ENCODE measurements at places on chromosomes 11 and 22.

DNA sequence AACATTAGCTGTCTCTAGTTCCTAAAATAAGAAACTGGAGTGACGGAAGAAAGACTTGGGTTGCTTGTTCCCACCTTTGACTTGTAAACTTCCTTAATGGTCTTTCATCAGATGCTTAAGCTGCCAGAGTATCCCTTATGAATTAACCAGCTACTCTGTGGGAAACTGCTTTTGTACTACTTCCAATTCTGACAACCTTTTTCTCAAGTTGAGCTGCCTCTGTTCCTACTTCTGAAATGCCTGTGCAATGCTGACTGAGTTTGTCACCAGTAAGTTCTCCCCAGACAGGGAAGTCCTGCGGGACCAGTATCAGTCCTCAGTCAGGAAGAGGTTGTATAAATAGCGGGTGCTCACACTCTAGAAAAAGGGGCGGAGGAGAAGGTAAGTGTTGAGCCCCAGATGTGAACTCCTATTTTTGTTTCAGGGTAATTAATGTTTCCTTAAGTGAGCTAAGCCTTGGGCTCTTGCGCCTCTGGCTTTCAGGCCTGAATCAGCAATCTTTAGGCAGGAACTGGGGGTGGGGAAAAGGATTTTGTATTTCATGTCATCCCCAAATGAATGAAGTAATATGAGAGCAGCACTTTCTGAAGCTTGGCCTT lies 67.2 kb downstream of the CECR2 start:
- no peak for DNase-seq

- DNase-seq = no peak
Observed at GRCh38 chr11:68372625-68373024, 60.2 kb downstream of the LRP5 start.

DNA sequence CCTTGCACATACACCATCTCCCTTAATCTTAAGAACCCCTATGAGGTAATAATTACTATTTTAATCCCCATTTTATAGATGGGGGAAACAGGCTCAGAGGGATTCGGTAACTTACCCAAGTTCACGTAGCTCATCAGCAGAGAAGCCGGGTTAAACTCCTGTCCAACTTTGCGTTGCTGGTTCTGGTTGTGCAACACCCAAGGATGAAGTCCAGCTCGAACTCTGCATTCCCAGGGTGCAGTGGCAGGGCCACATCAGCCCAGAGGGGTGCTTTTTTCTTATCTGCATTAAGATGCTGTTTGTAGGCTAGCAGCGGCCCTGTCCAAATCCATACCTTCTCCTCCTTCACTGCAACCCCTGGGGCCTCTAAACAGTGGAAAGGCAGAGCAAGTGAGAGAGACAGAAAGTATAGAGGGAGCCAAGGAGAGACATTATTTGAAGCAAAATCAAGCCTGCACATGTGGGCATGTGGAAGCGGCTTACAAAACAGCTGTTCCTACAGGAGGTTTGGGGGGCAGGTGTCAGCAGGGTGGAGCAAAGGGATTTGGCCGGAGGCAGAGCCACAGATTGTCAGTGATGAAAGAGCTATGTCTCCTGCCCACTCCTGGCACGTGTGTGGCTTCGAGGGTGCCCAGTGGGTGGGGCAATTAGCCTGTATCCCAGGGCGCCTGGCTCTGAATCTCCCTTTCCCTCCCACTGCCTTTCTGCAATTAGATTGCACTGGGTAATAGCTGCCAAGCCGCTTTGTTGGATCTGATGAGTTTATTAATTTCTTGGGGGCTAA lies 129.5 kb upstream of the TBCEL start:
- DNase-seq = no peak

GRCh38 chr11:46250745-46251052 lies 26.8 kb upstream of the CREB3L1 start:
- DNase-seq = no peak

- no peak for DNase-seq
Observed at GRCh38 chr11:123316003-123316402, 114.1 kb upstream of the GRAMD1B start.

GRCh38 chr11:71330996-71331395 lies 78.6 kb upstream of the SHANK2 start:
- no peak for DNase-seq

GRCh38 chr11:33802194-33802950 lies 28.1 kb upstream of the FBXO3 start:
- peak; percentile 52 for DNase-seq

DNA sequence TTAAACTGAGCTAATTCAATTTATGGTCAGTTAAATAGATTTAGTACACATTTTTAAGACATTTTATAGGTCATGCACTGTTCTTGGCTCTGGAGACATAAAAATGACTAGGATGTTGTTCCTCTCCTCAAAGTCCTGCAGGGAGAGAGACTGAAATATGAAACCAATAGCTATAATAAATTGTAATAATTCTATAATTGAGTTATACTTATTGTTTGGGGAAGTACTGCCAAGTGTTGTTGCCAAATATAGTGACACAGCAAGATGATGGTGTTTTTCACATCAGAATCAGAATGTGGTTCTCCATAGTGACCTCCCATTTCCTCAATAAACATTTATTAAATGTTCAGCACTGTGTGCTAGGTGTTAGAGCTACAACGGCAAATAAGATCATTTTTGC lies 470.6 kb downstream of the NTM start:
- no peak for DNase-seq

GRCh38 chr11:108565653-108566052 lies 27.9 kb downstream of the EXPH5 start:
- DNase-seq = no peak

- DNase-seq = no peak
Observed at GRCh38 chr11:102994105-102994504, 38.6 kb upstream of the MMP13 start.

DNA sequence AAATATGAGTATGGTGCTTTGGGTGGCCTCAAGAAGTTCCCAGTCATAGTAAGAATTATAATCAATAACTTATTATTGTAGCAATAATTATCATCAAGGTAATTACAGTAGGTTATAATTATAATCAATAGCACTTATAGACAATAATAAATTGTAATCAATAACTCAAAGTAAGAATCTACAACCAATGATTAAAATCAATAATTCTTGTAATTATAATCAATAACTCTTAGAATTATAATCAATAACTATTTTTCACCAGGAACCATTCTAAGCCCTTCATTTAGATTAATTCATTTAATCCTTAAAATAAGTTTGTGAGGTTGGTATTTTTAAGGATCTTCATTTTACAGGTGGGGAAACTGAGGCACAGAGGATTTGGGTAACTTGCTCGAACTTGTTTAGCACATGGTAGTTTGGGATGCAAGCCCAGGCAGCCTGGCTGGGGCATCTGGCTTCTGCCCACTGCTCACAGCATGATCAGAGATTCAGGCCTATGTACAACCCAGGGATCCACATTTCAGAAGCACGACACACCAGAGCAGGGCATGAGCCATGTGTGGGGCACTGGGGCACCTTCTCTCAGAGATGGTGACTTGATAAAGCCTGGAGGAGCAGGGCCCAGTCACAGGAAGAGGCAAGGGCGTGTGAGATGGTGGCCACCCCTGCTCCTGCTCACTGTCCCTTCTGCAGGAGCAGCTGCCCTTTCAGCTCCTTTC lies 46.6 kb downstream of the SLC1A2 start:
- DNase-seq = no peak

DNA sequence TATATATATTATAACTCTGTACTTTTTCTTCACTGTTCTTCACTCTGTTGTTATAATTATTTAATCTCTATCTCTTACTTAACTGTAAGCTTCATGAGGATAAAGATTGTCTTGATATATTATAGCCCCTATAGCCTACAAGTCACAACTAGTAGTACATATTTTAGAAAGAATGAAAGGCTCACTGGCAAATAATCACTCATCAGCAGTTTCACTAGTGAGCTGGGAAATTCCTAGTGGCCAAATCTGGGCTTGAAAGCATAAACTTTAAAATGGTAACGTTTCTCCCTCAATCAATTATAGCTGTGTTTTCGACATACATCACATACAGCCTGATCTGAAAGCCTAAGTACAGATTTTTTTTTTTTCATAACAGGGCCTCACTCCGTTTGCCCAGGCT lies 42.5 kb downstream of the CTSC start:
- DNase-seq = no peak

DNA sequence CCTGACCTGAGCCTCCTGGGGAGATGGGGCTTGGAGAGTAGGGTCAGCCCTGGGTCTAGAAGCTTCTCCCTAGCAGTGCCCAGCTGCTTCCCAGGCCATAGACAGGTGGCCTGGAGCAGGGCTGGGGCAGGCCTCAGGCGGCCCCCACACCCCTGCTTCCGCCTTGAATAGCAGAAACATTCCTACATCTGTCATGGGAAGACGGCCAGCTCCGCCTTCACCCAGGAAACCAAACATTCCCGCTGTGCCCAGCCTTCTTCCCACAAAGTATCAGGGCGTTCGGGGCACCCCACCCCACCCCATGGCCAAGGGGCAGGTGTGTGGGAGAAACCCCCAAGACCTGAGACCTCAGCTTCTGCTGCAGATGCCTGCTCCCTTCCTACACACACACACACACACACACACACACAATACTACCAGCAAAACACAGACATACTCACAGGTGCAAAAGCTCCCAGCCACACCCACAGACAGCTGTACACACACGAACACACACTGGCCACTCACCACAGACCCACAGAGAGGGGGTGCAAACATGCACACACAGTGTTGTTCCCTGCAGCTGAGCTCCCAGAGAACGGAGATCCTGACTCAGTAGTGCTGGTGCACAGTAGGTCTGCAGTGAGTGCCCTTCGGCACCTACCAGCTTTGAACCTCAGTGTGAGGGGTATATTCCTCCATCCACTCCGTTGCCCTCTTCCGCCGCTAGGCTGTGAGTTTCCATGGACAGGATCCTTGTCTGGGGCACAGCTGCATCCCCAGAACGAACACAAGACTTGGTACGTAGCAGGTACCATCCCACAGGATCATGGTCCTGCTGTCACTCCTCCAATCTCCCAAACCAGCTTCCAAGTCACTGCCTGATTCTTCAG lies 37.4 kb downstream of the PDGFB start:
- DNase-seq = peak; percentile 5

GRCh38 chr11:46759196-46759595 lies 40.2 kb downstream of the F2 start:
- no peak for DNase-seq

DNA sequence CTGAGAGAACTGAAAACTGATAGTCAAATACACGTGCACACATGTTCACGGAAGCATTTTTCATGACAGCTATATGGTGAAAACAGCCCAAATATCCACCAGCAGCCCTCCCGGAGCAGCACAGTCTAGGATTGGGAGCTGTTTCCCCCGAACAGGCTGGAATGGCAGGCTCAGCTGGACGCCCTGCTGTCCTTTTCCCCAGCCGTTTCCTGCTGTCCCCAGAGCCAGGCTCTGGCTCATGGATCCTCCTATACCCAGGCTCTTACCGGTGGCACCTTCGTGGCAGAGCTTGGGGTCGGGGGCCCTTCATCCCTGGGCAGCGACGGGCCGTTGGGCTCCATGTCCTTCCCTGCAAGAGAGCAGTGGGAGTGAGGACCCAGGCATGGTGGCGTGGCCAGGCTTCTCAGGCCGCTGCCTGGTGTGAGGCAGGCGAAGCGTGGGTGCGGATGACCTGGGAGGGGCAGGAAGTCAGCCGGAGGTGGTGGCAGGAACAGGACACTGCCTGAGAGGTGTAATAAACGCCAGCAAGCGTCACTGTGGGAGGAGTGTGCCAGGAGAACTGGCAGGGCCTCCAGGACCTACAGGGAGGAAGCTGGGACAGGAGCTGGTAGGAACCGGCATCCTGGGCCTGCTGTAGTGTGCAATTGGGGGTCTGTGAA lies 38.8 kb downstream of the OSBPL5 start:
- DNase-seq = peak; percentile 75

DNA sequence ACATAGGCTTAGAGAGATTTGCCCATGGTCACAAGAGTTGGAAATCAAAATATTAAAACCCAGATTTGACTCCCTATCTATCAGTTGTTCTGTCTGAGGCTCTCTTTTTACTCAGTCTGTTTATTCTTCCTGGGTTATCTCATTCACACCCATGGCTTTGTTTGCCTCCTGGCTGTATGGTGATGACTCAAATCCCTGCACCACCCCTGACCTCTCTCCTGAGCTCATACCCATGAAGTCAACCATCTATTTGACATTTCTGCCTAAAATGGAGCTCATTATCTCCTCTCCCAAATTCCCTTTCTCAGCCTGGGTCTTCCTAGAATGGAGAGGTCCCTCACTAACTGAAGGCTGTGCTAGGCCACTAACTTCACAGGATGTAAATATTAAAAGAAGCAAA lies 27.8 kb upstream of the CCDC134 start:
- DNase-seq = no peak

- no peak for DNase-seq
Observed at GRCh38 chr11:102147015-102147414, 36.8 kb downstream of the YAP1 start.

DNA sequence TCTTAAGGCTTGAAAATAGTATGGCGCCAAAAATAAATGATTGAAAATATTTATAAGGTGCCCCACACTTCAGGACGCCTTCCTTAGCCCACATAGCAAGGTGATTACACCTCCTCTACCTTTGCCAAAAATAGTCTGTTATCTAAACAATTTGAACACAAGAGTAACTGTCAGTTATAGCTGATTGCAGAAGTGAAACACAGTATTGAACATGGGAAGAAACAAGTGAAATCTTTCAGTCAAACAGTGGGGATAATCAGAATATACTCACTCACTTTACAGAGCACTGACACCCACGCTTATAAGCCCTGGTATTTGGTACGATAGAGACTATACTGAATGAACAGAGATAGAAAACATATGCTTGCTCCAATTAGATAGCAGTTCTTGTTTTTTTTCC lies 203.1 kb downstream of the RAB38 start:
- DNase-seq = no peak

- DNase-seq = no peak
Observed at GRCh38 chr11:78735711-78736110, 161.0 kb upstream of the NARS2 start.
